ENCODE measurements at places on chromosomes 6 and 20. TPM values are rescaled to one million over a fixed set of nuclear protein-coding genes. Genes with fewer than 3 reads are reported as not detected.

SIRPD gene
- not detected for total RNA-seq

COL9A1 gene
- total RNA-seq, result not detected

GUCA1A gene
- total RNA-seq, result not detected

KCNK16 gene
- not detected for total RNA-seq

SLC22A16 gene
- total RNA-seq, result not detected

ZNF165 gene
- total RNA-seq, result 0.86 TPM

DNA sequence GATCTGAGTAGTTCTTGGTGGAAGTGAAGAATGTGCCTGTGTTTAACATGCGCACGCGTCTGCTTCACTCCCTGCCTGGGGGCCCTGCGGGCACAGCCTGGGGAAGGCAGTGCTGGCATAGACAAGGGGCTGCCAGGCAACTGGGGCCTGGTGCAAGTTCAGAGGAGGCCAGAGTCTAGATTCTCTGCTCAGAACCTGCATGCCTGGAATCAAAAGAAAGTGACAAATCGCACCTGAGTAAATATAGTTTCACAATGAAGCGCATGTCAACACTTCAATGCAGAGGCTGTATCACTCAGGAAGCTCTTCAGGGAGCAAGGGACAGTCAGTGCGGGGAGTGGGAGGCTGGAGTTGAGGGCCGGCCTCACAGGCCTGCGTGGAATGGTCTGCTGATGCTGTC, 24.2 kb upstream of the PPP1R14C start:
- H3K36me3 ChIP-seq, result no peaks in the 10 kb centered on the region
- no peak for DNase-seq
- H3K27ac ChIP-seq, result no peak overlapping the region
- no peak overlapping the region for H3K4me3 ChIP-seq
- H3K27me3 ChIP-seq, result no peaks in the 10 kb centered on the region

DNA sequence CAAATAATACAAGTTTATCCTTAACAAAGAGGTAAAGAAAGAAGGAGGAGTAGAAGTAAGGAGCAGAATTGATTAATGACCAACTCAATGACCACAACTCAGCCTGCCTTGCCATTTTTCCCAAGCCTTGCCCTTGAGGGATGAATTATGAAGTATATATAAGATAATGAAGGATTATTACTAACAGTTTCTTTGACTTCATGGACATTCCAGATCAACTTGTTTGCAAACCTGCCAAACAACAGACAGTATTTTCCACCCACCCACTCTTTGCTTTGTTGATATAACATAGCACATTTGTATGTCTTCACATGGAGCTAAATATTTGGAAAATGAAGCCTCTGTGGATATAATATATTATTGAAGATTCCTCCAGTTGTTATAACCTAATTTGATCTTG, 9.9 kb upstream of the C6orf141 start:
- no peaks in the 10 kb centered on the region for H3K27me3 ChIP-seq
- H3K36me3 ChIP-seq, result no peaks in the 10 kb centered on the region
- H3K4me3 ChIP-seq, result no peak overlapping the region
- peak; percentile 22 for DNase-seq
- H3K4me1 ChIP-seq, result peaks cover 16% of the 10 kb centered on the region

DNA sequence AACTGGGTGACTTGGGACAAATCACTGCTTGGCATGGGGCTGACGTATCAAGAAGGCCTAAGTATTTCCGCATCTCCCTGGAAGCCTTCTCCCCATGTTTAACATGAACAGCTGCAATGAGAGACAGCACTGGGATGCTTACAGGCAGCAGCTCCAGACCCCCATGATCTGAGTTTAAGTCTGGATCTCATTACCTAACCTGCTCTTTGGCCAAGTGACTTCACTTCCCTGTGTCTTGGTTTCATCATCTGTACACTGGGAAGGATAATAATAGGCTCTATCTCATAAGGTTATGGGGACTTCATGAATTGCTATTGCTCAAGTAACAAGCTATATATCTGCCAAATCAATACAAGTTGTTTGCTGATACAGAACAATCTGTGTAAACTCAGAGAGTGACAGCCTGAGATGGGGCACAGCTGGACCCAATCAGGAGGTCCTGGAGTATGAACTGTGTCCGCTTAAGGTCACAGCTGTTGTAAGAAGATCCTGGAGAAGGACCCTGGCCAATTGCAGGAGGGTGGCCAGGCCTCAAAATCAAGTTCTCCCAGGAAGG, 56.0 kb downstream of the TGM2 start:
- no peaks in the 10 kb centered on the region for H3K27me3 ChIP-seq
- no peak overlapping the region for H3K4me3 ChIP-seq
- H3K27ac ChIP-seq, result peak overlapping the region; percentile 54
- H3K4me1 ChIP-seq, result peaks cover 36% of the 10 kb centered on the region

DNA sequence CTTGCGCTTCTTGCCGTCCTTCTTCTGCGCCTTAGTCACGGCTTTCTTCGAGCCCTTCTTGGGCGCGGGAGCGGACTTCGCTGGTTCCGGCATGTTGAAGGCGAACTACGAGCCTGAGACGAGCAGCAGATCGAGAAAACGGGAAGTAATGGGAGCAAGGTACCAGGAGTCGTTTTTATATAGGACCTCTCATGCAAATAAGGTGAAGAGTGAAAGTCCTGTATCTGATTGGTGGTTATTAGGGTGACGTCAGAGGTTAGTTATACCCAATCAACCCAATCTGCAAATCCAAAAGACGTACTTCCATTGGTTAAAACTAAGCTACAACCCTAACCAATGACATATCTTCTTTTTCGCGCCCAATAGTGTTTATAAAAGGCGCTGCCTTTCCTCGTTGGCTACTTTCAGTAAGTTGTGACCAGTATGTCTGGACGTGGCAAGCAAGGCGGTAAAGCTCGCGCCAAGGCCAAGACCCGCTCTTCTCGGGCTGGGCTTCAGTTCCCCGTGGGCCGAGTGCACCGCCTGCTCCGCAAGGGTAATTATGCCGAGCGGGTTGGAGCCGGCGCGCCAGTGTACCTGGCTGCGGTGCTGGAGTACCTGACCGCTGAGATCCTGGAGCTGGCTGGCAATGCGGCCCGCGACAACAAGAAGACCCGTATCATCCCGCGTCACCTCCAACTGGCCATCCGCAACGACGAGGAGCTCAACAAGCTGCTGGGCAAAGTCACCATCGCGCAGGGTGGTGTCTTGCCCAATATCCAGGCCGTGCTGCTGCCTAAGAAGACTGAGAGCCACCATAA, 100.6 kb upstream of the PRSS16 start:
- no peaks in the 10 kb centered on the region for H3K36me3 ChIP-seq
- peak; percentile 98 for DNase-seq
- H3K27ac ChIP-seq, result peak overlapping the region; percentile 94
- no peaks in the 10 kb centered on the region for H3K27me3 ChIP-seq
- H3K4me3 ChIP-seq, result peak overlapping the region; percentile 92

DNA sequence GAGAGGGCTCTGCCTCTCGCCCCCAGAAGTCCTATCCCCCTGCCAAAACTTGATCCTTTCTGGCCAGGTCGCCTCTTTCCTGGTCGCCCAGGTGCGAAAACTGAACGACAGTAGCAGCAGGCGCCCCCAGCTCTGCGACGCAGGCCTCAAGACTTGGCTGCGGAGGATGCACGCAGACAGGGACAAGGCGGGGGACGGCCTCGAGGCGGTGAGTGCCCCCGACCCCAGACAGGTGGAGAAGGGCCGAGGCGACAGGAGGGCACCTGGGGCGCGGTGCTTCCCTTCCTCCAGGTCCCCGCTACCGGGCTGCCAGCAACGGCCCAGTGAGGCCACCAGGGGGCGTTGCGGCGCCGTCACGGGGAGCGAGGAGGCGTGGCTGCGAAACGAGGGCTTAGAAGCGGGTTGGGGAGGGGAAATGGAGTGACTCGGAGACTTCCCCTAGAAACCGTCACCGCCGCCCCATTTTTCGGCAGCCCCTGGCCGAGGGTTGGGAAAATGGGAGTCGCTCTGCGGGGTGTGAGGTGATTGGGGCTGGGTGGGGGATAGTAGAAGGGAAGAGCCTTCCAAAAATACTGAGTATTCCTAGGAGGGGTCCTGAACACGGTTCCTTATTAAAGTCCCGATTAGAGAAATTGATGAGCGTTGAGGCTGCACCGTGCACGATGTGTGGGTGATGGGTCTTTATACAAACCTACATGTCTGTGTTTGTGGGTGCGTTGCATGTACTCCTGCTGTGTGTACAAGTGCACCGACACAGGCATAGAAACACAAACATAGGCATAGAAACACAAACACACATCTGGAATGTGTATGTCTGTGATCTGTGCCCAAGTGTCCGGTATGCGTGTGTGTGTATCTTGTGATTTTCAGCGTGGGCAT, 44.6 kb downstream of the ARHGAP40 start:
- no peak overlapping the region for H3K27ac ChIP-seq
- DNase-seq, result peak; percentile 80
- H3K36me3 ChIP-seq, result no peaks in the 10 kb centered on the region
- peak overlapping the region; percentile 54 for H3K4me3 ChIP-seq

DNA sequence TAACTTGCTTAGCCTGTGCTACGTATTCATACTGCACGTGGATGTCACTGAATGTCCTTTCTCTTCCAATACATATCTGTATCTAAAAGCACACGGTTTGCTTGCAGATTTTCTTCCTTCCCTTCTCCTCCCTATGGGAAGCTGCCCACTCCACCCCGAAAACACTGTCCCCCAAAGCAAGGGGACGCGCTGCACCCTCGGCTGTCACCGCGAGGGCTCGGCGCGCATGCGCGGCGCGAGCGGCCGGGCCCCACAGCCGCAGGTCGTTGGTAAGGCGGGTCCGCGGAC, 659 bp downstream of the TMX4 start:
- no peaks in the 10 kb centered on the region for H3K27me3 ChIP-seq
- no peaks in the 10 kb centered on the region for H3K36me3 ChIP-seq
- DNase-seq, result peak; percentile 73
- peaks cover 17% of the 10 kb centered on the region for H3K4me1 ChIP-seq

DNA sequence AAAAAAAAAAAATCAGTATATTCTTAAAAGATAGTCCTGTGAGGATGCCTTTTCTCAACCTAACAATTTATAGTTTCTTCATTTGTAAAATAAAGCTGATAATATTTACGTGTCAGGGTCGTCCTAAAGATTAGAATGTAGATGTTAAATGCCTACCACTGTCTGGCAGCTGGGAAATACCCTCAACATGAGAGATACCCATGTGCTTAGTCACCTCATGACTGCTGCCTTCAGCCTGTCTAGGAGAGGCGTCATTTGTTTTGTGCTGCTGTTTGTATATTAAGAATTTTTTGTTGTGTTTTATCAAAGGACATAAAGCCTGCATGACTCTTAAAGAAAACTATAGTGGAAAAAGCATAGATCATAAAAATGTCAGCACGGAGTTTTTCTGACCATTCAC, 9.5 kb downstream of the FAM120B start:
- no peaks in the 10 kb centered on the region for H3K27me3 ChIP-seq
- no peak overlapping the region for H3K27ac ChIP-seq
- H3K4me3 ChIP-seq, result no peak overlapping the region
- H3K4me1 ChIP-seq, result no peaks in the 10 kb centered on the region

DNA sequence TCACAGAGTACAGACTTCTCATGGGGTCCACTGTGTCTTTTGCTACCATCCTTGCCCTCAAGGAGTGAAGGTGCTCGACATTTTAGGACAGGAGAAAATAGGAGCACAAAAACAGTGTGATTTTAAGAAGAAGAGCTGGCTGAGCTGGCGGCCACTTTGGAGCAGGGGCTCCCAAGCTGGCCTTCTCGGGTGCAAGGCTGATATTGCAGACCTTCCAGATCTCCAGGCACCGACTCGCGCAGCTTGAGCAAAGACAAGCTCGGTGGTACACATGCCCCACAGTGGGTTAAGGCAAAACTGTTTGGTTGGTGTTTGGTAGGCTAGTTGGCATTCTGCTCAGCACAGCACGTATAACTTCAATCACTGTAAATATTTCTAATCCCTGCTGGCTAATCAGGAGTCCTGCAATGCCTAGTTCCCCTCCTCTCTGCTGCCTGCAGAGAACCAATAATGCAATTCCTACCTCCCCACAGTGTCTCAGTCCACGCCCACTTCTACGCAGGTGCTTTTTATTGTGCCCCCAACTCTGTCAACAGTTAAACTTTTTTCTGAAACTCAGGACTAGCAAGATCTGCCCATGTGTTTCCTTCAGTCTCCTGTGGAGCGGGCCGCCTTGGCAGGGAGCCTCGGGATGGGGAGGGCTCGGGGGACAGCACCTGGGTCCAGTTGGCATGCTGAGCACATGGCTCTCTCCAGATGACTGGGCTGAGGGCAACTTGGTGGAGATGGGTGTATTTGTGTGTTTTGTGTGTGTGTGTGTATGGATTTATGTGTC, 12.7 kb upstream of the SMOC2 start:
- H3K27me3 ChIP-seq, result no peaks in the 10 kb centered on the region
- H3K4me3 ChIP-seq, result no peak overlapping the region
- H3K27ac ChIP-seq, result no peak overlapping the region
- no peak for DNase-seq
- H3K36me3 ChIP-seq, result no peaks in the 10 kb centered on the region

DNA sequence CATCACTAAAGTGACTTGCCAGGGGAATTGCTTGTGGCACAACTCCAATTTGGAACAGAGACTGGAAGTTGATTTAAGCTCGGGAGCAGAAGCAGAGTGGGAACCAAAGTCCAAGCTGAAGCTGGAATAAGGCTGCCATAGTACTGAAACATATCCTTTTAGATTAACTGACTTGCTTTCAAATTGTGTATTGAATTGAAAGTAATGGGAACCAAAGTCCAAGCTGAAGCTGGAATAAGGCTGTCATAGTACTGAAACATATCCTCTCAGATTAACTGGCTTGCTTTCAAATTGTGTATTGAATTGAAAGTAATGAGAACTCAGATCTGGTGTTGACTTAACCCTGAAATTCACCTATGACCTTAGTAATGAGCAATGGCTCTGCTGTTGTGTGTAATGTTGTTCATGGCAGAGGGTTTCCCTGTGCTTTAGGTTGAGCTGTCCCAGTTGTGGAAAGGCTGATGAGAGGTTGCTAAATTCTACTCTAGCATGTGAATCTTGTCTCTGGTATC, 40.2 kb downstream of the CENPW start:
- H3K4me3 ChIP-seq, result no peak overlapping the region
- H3K36me3 ChIP-seq, result no peaks in the 10 kb centered on the region
- no peaks in the 10 kb centered on the region for H3K4me1 ChIP-seq

GRCh38 chr6:147509891-147510290, 1.4 kb downstream of the SAMD5 start:
- no peak overlapping the region for H3K4me3 ChIP-seq
- H3K27me3 ChIP-seq, result peaks cover 40% of the 10 kb centered on the region
- no peak overlapping the region for H3K27ac ChIP-seq
- no peaks in the 10 kb centered on the region for H3K36me3 ChIP-seq
- no peaks in the 10 kb centered on the region for H3K4me1 ChIP-seq

DNA sequence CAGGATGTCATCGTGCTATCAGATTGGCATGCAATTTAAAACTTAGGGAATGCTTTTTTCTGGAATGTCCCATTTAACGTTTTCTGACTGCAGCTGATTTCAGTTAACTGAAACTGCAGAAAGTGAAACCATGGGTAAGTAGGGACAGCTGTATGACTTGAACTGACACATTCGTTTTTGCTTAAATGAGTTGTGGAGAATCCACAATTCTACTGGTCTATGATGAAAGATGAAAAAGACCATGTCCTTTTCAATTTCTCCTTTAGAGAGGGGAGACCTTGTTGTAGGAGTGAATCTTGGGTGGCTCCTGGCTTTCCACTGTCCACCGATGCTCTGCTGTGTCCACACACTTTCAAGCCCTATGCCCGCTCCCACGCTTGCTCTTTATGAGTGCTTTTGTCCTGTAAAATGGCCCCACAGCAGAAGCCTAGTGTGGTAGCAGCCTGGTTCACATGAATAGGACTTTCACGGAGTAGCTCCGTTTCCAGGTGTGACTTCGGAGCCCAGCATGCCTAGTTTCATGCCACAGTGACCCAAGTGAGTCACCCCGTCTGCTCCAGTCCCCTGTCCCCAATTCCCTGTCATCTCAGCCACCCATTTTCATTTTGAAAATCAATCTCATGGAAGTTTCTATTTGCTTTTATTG, 21.9 kb downstream of the DYNLT1 start:
- H3K27me3 ChIP-seq, result no peaks in the 10 kb centered on the region
- no peak for DNase-seq
- no peak overlapping the region for H3K4me3 ChIP-seq
- H3K4me1 ChIP-seq, result no peaks in the 10 kb centered on the region

Measured in GM23248 (cell line).